ENCODE measurements at places on chromosomes 13 and 19. TPM values are rescaled to one million over a fixed set of nuclear protein-coding genes. Genes with fewer than 3 reads are reported as not detected.

The AP1M2 gene
- total RNA-seq, result 0.09 TPM

The ZNF431 gene
- total RNA-seq, result 6.2 TPM

The ZNF524 gene
- 10.0 TPM for total RNA-seq

The ZNF135 gene
- total RNA-seq, result 0.18 TPM

The GNG7 gene
- total RNA-seq, result 0.18 TPM

All from endothelial cell of coronary artery (primary cell).